ENCODE measurements at places on chromosomes 7 and 10.

DNA sequence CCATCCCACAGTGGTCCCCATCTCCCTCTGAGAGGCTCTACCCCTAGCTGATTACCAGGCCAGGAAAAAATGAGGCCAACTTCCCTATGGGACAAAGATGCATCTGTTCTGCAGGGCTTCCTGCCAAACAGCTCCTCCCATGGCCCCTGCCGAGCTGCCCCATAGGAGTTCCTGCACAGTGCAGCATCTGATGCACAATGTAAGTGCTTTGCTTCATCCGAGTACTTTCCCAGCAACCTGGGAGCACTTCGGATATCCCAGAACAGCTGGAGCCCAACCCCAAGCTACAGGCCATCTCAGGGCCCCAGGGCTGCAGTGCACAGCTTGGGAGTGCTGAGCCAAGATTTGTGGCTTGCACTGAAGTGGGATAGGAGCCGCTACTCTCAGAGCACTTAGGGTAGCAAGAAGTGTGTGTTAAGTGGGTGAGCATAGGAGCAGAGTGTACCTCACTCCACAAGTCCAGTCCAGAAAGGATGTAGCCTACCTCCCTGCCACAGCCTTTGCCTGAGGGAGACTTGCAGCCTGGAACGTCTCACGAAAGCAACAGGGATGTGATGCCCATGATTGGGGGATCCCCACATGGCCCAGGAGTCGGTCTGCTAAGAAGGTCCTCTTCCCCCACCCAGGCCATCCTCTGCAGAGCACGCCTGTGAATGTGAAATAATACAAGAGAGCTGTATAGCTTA lies 209.6 kb upstream of the VWC2 start:
- no peak for DNase-seq

DNA sequence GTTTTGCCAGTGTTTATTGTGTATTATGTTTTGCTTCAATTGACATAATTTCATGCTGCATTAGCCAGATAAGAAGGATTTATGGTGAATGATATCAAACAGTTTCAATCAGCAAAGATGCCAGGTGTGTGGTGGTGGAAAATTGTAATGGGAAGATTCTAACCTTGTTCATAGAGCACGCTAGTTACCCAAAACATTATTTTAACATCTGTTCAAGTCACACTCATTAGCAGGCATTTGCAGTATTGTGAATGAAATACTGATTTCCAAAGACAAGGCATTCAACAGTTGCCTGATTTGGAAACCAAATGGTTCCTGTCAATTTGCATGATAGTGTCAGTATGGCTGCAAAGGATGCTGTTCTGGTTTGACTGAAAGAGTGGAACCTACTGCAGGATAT lies 129.7 kb downstream of the EPC1 start:
- DNase-seq, result no peak

DNA sequence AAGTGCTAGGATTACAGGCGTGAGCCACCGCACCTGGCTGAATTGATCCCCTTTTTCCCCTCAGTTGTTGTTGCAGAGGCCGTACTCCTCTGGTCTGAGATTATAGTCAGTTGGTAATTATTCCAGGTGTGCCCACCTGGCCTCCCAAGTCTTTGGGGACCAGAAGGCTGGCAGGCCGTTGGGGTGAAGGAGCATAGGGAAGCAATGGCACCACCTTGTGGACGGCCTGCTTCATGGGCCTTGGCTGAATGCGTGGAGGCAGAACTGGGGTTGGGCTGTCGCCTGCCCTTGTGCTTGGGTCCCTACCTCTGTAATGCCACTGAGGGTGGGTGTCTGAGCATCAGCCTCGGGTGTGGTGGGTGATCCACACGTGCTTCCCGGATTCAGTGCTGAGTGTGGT lies 125.7 kb downstream of the RGS10 start:
- DNase-seq, result peak; percentile 88

GRCh38 chr10:124064676-124065075 lies 28.7 kb downstream of the CHST15 start:
- DNase-seq, result no peak

- DNase-seq, result no peak
These were observed 84.6 kb downstream of the VPS50 start for GRCh38 chr7:93316730-93317129.

DNA sequence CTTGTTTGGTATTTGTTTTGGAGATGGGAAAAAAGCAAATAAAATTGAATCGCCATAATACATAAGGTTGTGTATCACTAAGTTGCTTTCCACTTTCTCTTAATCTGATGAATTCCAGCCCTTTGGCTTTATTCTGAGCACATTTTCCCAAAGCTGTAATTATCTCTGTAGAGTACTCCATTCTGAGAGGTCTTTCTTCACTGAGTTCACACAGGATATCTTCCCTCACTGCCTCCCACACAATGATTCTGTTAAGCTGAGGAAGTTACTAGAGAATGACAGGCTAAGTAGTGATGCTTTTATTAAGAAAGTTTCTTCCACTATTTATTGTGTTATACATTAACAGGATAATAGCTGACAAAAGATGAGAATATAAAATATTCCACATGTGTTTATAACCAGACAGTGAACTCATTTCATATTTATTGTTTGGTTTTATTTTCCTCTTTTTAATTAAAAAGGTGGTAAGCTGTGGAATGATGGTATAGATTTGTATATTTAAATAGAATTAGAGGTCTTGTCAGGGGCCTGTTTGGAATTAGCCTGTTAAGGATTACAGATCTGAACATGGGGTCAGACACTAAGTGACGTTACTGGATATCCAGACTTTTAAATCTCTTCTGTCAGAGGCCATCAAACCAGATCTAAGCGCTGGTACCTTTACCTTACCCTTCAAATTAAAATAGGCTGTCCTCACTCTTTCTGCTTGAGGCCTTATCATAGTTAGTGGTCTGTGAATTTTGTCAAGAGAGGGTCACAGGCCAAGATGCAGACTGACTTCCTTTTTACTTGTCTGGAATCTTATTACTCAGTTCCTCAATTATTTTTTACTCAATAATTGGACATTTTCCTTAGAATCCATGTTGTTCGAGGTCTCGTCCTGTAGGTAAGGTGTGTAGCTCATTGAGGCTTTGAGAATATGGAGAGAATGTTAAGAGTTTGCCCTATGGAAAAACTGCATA lies 8.4 kb downstream of the PLXDC2 start:
- no peak for DNase-seq

DNA sequence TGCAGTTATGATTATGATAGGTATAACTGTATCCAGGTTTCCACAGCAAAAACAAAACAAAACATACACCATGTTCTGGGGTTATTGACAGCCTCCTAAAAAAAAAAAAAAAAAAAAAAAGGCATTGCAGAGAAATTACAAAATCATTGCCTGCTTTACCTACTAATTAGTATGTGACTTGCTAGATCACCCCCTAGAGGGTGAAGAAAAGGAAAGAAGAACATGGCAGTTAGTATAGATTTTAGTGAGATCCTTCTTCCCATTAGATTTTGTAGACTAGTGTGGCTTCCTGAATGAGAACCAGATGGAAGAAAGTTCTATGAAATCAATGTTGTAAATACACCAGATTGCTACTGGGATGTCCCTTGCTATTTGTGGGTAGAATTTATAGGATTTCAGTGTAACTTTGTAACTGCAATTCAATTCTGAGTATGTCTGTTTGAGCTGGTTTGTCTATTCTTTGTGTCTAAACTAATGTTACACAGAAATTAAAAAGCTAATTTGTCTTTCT lies 24.0 kb upstream of the AGBL3 start:
- DNase-seq, result peak; percentile 10

DNA sequence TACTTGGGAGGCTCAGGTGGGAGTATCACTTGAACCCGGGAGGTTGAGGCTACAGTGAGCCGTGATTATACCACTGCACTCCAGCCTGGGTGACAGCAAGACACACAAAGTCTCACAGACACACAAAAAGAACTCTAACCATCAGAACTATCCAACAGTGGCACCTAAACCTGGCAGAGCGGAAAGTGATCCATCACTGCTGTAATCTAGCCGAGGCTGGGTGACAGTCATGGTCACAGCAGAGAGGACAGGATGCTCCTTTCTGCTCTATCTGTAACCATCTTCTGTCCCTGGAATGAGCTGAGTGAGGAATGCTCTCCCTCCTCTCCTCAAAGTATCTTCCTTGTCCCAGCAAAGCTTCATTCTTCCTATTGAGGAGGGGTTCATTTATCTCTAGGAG lies 656.6 kb downstream of the LRMDA start:
- no peak for DNase-seq

- peak; percentile 34 for DNase-seq
These were observed 520 bp downstream of the CPA5 start for GRCh38 chr7:130345136-130345535.

DNA sequence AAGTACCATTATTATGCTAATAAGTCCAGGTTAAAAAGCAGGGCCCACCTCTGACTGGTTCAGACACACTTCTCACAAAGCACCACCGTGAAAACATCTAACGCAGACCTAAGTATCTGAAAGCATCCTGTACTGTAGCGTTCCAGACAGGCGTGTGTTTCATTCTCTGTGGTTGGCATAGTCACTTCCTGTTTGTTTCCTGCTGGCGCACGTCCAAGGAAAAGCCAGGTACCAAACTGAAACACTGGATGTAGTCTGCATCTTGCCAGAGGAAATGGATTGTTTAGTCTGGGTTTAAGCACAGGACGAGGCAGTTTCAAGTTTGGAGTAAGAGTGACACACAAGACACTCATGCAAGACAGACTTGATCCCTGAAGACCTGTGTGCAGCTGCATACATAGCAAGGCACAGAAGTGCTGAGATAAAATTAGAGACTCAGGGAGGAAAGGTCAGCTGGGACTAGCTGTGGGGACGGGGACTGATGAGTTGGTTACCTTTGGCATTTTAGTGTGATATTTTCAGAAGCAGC lies 23.3 kb downstream of the BPGM start:
- DNase-seq, result no peak

DNA sequence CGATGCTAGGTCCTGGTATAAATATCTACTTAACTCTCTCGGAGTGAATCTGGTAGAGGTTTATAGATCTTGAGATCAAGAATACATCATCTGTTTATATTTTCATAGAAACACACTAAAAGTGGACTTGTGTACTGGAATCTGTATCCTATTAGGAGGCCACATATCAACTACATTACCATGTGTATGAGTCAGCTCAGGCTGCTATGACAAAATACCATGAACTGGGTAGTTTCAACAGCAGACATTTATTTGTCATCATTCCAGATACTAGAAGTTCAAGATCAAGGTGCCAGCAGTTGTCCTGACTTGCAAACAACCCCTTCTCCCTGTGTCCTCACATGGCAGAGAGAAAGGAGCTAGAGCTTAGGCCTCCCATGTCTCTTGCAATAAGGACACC lies 113.9 kb upstream of the PFKP start:
- no peak for DNase-seq

DNA sequence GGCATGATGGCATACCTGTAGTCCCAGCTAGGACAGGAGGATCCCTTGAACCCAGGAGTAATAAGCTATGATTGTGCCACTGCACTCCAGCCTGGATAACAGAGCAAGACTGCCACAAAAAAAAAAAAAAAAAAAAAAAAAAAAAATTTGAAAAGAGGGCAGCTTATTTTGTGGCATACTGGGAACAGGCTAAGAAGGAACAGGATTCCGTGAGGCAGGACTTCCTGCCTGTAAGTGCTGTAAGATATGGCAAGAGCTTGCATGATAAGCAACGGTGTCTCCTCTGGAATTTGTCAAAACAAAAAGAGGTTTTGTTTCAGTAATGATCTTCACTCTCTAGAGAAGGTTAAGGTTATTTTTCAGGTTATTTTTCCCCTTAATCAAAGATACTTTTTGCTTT lies 101.1 kb downstream of the ABCC2 start:
- no peak for DNase-seq

DNA sequence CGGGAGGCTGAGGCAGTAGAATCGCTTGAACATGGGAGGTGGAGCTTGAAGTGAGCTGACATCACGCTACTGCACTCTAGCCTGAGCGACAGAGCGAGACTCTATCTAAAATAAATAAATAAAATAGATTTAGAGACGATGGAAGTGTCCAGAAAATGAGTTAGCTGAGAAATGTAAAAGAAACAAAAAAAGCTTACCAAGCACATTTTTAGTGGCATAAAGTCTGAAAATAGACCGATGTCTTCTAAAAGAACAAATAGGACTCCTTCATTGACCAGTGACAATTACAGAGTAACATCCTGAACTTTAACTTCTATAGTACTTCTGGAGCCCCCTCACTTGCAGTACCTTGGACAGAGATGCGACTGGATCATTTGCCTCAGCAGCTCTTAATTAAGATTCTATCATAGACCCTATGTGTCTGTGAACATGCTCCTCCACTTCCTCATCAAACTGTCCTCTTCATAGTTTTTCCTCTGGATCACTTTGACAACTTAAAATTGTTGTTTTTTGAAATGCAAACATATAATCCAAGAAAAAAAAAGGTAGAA lies 25.2 kb upstream of the SRPK2 start:
- peak; percentile 21 for DNase-seq

DNA sequence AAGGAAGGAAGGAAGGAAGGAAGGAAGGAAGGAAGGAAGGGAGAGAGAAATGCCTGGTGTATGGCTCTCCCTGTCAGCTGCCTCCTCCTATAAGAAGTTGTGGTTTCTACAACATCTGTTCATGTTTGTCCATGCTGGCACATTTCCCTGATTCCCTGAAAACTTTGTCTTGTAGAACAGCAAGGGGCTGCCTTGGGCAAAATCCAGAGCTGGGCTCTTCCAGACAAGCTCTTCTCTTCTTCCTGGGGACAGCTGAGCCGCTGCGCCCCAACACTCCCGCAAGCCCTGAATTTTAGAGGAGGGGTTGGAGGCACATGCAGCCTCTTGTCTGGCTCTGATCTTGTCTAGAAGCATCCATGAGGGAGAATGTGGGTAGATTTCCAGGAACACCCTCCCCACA lies 282.0 kb upstream of the ADARB2 start:
- no peak for DNase-seq

- no peak for DNase-seq
These were observed 20.5 kb downstream of the ITPRIP start for GRCh38 chr10:104317726-104318299.

- DNase-seq, result peak; percentile 64
These were observed 448.5 kb downstream of the XPNPEP1 start for GRCh38 chr10:109474812-109475211.

GRCh38 chr7:13282377-13282980 lies 595.0 kb downstream of the ARL4A start:
- peak; percentile 32 for DNase-seq

- DNase-seq, result no peak
These were observed 948.8 kb downstream of the GRM8 start for GRCh38 chr7:126303926-126304325.

DNA sequence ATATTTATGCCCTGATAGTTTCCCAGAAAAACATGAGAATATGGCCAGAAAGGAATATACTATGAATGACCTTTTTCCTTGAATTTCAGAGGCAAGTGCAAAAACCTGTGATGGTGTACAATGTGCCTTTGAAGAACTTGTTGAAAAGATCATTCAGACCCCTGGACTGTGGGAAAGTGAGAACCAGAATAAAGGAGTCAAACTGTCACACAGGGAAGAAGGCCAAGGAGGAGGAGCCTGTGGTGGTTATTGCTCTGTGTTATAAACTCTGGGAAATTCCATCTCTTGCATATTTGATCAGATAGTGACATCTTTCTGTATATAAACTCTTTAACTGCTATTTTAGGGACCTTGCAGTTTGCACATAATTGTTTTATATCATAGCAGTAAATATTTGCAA lies 33.7 kb downstream of the RAB18 start:
- no peak for DNase-seq

Measured in GM23338 (cell line).